LoVo (cell line): ENCODE measurements at places on chromosomes 13 and 19.

- peak; percentile 87 for DNase-seq
Observed at GRCh38 chr19:49546825-49547565, 19.2 kb downstream of the RCN3 start.

DNA sequence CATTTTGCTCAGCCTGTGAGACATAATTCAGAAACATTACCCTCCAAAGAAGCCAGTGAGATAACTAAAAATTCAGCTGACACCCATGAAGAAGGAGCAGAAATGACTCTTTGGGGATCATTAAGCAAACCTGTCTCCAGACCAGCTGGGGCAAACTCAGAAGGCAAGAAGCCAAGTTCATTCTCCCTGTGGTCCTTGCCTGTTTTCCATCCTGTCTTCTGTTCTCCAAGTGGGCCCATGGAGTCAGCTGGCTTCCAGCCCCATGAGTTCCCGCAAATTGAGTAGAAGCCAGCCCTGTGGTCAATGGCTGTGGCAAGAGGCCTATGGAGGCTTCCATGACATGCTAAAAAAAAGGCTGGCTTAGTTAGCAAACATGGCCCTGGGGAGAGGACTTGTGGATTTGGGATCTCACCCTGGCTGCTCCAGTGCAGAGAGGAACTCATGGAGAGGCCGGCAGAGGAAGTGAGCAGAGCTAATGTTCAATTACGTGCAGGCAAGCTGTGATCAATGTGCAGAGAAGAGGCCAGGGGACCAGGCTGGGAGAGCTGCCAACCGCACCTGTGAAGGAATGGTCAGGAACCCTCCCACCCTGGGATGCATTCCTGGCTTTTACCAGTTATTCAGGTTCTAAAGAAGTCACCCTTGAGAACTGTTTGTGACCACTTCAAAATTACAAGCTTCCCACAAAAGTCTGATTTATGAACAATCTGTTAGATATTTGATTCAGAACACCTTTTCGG is 229.1 kb downstream of the TSHZ3 start:
- DNase-seq: no peak

DNA sequence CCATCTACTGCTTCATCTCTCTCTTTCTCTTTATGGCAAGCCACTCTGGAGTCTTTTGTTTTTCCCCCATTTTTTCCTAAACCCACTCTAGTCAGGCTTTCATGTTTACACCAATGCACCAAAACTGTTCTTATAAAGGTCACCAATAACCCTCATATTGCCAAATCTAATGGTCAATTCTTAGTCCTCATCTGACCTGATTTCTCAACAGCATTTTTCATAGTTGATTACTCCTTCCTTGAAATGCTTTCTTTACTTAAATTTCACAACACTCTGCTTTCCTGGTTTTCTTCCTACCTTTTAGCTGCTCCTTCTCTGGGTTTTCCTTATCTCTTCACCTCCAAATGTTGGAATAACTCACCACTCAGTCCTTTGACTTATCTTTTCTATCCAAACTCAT is 47.9 kb downstream of the MICU2 start:
- DNase-seq: no peak

- DNase-seq: no peak
Observed at GRCh38 chr19:16327501-16327900, 2.9 kb downstream of the KLF2 start.

DNA sequence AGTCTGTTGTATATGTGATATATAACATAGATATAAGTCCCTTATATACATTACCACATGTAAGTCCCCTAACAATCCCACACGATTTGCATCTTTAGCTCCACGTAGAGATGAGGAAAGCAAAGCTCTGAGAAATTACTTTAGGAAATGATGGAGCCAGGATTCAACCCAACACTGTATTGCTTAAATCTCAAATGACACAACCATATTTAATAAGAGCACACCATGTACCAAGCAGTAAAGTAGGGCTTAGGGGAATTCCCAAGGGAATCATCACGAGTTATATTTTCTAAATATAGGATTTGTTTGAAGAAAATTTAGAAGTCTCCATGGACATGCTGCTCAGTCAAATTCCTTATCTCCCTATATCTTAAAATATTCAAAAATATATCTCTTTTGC is 61.3 kb upstream of the POMP start:
- DNase-seq: no peak

GRCh38 chr13:89688918-89689317 is 1658.6 kb upstream of the MIR17HG start:
- no peak for DNase-seq

DNA sequence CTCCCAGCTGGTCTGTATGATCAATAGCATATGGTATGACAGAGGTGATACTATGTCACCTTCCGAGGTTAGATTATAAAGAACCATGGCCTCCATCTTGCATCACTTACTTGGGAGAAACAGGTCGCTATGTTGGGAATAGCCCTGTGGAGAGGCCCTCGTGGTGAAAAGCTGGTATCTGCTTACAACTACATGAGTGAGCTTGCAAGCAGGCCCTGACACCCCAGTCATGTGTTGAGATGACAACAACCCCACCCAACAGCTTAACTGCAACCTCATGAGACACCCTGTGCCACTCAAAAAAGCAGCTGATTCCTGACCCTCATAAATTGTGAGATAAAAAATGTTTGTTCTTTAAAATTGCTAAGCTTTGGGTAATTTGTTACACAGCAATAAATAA is 18.8 kb downstream of the MTRF1 start:
- no peak for DNase-seq

DNA sequence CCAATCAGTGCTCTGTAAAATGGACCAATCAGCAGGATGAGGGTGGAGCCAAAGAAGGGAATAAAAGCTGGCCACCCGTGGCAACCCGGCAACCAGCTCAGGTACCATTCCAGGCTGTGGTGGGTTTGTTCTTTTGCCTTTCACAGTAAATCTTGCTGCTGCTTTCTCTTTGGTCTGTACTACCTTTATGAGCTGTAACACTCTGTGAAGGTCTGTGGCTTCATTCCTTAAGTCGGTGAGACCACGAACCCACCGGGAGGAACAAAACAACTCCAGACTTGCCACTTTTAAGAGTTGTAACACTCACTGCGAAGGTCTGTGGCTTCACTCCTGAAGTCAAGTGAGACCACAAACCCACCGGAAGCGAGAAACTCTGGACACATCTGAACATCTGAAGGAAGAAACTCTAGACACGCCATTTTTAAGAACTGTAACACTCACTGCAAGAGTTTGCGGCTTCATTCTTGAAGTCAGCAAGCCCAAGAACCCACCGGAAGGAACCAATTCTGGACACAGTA is 16.5 kb upstream of the SPACA6 start:
- DNase-seq: no peak

DNA sequence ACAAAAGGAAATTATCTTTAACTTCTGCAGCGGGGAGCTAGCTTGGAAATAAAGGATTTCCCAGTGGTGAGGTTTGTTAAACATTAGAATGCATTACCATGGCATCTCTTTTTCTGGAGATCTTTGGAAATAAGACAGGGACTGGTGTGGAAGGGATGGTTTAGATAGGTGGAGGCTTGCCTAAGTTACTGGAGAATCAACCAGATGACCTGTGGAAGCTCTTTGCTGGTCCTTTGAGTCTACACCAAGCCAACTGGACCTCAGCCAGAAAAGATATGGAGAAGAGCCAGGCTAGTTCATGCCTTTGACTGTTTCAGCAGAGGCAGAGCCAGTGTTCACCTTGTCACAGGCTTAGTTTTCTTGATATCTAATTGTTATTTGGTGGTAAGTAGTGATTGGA is 134.7 kb downstream of the KCNRG start:
- peak; percentile 16 for DNase-seq

DNA sequence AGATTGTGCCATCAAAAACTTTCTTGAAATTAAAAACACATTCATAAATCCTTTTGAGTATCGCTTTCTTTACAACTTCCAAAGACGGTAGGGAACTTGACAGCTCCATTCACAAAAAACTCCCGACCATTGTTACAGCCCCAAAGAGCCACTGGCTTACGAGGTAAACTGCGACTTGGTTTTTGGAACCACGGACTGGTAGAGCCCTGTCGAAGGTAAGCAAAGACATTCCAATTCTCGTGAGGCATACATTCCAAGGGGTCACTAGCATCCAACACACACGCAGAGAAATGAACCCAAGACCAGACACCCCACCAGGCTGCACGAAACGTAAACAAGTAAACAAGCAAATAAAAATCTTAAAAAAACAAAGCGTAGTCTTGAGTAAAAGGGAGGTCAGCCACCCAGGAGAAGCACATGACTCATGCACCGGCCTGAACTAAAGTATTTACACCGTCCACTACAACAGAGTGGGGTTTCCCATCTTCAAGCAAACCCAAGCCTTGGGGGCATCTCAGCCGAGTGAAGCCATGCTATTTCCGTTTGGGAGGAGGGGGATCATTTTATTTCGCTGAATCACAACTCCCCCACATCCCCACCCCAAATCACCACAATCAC is 1.4 kb downstream of the BRD4 start:
- DNase-seq: peak; percentile 25

GRCh38 chr13:35927567-35928021 is 203.6 kb downstream of the DCLK1 start:
- DNase-seq: no peak

DNA sequence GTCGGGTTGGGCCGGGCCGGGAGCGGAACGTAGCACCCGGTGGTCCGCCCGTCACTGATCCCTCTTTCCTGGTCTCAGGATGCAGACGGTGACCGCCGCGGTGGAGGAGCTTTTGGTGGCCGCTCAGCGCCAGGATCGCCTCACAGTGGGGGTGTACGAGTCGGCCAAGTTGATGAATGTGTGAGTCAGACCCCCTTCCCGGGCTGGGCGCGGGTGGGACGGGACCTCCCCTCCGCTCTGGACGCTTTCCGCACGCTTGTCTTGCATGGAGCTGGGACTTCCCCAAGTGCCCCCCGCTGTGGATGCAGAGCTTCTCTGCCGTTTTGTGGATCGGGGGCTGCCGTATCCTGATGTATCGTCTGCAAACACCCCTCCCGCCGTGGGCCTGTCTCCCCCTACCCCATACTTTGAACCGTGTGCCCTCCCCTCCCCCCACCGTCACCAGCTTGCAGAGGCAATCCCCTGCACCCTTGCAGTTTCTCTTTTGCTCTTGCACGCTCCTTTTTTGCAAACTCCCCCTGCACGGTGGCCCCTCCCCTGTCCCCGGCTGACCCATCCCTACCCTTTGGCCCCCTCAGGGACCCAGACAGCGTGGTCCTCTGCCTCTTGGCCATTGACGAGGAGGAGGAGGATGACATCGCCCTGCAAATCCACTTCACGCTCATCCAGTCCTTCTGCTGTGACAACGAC is 669 bp downstream of the GADD45B start:
- no peak for DNase-seq

GRCh38 chr19:9848060-9848459 is 12.9 kb downstream of the PIN1 start:
- DNase-seq: no peak

GRCh38 chr19:1261798-1262622 is 7.1 kb upstream of the CIRBP start:
- DNase-seq: peak; percentile 76

DNA sequence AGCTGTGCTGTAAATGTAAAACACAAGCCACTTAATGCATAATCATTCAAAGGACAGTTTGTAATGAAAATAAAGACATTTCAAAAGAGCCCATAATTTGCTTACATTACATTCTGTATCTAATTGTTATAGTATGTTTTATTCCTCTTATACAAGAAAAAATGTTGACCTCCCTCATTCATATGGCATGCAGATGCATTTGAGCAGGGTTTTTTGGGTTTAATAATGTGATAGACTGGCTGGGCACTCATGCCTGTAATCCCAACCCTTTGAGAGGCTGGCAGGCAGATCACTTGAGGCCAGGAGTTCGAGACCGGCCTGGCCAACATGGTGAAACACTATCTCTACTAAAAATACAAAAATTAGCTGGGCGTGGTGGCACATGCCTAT is 11.6 kb upstream of the ARL11 start:
- DNase-seq: no peak

- DNase-seq: no peak
Observed at GRCh38 chr13:29914581-29914980, 64.2 kb upstream of the UBL3 start.

DNA sequence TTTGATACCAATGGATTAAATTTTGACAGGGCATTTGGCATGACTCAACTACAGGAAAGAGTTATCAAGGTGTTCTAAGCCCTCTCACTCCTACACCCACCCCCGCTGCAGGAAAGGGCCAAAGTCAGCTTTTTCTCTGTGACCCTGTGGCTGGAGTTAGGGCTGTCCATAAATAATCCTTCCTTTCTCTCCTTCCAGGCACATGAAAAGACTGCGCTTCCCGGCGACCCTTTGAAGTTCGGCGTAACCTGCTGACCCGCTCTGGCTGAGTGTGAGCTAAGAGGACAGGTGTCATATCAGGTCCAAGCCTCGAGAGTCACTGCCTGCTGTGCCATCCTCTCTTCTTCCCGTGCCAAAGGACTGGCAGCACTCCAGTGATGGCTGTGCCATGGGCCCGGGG is 25.6 kb downstream of the ZNF114 start:
- DNase-seq: no peak

DNA sequence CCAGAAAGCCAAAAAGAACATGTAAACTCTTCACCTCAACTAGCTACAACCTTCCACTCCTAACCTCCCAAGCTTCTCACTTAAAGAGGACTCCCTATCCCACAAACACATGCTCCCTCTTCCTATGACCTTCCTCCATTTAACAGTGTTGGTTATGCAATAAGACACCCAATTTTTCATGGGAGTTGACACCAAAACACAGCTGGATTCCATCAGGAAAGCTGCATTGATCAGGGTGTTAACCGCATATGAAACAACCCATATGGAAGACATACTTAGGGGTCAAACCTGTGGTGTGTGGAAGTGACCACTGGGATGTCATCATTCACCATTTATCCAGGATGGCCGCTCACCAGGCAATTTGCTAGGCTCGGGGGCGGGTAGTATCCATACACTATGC is 21.9 kb downstream of the ZNF473 start:
- DNase-seq: no peak

DNA sequence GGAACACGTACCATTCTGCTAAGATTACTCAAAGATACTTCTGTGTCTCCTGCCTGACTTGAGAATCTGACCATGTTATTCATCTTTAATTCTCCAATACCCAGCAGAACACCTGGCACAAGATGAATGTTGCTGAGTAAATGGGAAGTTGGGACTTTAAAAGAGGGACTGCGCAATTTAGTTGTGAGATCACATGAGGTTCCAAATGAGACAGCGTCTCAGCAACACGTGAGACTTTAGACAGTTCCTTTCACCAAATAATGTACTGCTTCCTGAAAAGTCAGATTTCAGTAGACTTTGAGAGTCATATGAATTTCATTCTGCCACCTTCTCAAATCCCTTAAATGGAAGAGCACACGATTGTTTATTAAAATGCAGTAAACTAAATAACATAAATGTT is 36.7 kb downstream of the DOCK9 start:
- DNase-seq: no peak
